ENCODE measurements at places on chromosomes 11 and 22.

DNA sequence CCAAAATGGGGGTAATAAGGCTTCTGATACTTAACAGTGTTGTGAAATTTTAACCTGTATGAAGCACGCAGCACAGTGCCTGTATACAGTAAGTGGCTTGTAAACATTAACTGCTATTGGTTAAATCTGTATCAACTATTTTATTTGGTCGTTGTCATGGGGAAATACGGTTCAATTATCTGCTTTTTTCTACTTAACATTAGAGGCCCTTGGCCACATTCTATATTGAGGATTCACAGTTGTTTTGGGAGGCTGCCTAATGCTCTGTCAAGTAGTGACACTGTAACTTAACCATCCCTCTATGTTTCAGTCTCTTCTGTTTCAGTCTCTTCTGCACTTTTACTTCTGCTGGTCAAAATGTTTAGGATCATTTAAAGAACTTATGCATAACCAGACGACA, 95.6 kb downstream of the LDLRAD3 start:
- DNase-seq: no peak

GRCh38 chr22:35900483-35901168, 128.0 kb downstream of the RBFOX2 start:
- no peak for DNase-seq

- DNase-seq: no peak
Observed at GRCh38 chr11:92776676-92777075, 192.8 kb upstream of the MTNR1B start.

DNA sequence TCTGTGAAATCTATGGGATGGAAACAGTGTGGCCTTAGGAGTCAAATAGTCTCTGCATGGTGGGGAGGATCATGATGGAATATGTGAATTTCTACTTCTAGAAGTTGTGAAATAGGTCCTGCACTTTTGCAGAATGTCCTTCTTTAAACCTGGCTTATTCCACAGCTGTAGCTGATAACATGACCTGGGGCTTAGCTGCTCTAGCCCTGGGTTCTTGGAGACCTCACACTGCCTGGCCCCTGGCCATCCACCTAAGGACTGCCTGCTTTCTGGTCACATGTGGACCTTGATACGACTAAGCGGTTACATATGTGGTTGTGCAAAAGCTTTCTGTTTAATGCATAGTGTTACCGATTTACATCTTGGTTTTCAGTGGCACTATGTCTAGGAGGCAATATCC, 88.2 kb downstream of the SWAP70 start:
- DNase-seq: no peak

DNA sequence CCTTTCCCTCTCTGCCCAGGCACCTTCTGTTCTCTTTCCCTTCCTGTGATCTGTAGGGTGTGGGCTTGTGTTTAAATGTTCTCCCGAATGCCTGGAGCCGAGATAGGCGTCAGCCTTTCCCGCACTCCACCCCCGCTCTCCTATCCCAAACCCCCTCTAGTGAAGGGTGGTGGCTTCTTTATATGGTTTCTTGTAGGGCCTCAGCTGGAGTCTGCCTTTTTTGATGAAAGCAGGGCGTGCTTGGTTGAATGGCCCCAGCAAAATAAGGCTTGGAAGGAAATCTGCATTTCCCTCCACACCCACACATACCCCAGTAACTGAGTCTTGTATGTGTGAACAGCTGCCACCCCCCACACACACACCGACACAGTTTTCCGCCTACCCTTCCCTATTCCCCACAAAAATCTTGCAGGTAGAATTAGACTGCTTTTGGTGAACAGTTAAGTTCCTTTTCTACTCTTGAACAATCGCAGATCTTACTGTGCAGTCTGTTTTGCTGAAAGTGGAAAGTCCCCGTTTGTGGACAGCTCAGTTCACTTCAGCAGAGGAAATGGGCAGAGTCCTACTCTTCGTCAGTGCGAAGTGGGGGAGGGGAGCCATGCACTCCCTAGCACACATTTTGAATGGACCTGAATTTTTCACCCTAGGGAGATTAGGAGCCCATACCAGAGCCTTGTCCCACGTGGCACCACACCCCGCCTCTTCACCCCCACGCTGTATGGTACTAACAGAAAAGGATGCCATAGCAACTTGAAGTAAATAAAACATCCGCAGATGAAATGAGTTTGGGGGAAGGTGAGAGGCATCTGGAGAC, 25.5 kb upstream of the GRK2 start:
- DNase-seq: no peak

GRCh38 chr11:19259487-19260345, 19.0 kb upstream of the E2F8 start:
- no peak for DNase-seq

DNA sequence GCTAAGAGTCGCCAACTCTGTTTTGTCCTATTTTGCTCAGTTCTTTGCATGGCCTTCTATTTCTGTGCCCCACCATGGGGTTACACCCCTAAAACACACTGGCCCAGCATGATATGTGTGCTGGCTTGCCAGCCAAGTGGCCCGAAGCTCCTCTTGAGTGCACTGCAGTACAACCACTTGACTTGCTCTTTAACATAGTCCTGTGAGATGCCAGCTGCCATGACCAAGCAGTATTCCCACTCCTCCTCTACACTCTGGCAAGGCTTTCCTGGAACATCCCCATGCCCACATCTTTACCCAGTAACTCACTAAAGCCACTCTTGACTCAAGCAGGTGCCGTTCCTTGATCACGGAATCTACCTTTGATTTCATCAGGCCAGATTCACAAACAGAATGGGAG, 102.9 kb upstream of the GAL start:
- no peak for DNase-seq

- DNase-seq: no peak
Observed at GRCh38 chr11:113833151-113833550, 42.2 kb downstream of the USP28 start.

DNA sequence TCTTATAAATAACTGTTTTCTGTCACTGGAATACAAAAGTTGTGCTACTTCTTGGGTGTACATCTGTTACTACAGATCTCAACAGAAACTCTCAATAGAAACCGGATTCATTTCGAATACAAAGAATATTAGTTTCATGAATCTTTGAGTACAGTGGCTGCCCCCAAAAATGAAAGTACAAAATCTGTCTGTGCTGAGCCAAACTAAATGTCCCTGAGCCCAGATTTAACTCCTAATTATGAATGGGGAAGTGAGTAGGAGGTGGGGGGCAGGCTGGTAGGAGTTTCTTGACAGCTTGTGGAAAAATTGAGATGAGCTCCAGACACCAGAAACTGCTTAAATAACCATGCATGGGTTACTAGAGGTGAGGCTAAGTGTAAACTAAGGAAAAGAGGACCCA, 41.6 kb downstream of the PITPNB start:
- no peak for DNase-seq

DNA sequence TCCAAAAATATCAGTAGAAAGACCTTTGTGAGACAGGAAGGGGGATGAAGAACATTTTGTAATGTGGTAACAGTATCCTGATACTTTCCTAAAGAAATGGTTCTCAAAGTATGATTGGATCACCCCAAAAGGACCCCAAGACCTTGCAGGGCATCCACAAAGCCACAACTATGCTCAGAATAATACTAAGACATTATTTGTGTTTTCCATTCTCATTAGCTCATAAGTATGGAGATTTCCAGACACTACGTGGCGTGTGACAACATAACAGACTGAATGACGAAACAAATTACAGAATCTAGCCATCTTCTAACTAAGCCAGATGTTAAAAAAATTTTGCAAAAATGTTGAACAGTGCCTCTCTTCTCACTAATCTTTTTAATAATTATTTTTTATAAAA, 24.9 kb downstream of the CHEK2 start:
- DNase-seq: no peak

- no peak for DNase-seq
Observed at GRCh38 chr11:17522655-17523054, 21.6 kb downstream of the USH1C start.

DNA sequence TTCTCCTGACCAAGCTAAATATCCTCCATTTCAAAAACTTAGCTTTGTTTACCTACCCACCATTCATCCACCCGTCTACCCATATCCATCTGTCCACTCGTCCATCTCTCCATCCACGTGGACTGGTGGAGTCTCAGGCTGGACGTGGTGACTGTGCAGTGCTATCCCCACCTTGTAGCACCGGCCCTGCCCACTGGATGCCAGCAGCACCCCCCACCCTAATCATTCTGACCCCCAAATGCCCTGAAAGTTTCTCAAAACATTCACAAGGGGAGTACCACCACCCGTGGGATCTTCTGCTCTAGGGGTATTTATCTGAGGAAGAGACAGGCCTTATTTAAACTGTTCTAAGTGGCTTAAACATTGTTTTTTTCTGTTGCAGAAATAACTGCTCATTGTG, 206.4 kb downstream of the TBC1D22A start:
- DNase-seq: no peak

- DNase-seq: no peak
Observed at GRCh38 chr11:10864688-10865087, 6.8 kb upstream of the ZBED5 start.

DNA sequence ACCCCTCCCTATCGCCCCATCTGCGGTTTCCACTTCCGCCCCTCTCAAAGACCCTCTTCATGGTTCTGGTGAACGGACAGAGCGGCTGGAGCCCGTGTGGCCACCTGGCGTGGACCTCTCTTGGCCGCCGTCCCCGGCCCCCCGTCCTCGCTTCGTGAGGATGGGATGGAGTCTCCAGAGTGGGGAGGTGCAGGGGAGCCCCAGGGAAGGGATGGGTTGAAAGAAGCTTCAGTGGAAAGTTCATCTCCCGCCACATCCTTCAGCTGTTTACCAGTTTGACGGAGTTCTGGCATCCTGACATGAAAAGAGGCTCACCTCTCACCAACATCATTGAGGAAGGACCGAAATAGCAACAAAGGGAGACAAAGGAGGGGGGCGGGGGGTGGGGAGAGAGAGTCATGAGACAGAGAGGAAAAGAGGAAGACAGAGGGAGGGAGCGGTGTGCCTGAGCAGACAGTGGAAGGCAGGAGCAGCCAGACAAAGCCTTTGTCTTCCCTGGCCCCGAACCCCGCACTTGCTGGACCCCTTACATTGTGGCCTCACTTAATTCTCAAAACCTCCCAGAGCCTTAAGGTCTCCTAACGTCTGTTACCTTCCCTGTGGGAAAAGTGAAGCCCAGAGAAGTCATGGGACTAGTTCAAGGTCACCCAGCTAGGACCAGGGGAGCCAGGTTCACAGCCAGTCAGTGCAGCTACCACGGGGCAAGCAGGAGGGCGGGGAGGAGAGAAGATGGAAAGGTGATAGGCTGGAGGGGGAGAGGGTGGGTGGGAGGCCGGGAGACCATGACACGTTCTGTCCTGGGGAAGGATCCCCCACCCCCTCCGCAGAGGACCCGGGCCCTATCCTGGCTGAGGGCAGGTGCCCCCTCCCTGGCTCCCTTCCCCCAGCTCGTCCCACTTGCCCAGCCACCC, 54.9 kb downstream of the CD6 start:
- no peak for DNase-seq

DNA sequence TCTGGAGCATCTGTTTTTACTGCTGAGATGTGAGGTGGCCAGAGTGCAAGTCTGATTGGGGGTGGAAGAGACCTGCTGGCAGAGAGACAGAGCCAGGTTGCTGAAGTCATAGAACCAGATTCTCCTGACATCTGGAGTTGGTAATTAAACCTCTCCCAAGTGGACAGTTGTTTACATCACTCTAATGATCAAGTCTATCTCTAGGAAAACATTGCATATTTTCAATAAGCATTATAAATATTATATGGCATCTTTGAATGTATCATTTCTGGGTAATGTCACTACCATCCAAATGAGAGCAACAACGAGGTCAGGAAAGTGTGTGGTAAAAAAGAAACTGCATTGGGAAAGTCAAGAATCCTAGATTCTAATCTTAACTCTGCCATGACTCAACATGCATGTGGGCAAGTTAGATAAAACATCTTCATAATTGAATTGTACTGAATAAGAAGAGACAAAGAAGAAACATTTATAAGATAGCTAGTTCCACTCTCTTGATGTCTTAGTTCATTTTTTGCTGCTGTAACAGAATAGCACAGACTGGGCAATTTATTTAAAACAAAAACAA, 351.2 kb upstream of the API5 start:
- no peak for DNase-seq

- DNase-seq: no peak
Observed at GRCh38 chr22:35312198-35313059, 12.7 kb downstream of the TOM1 start.

- DNase-seq: peak; percentile 60
Observed at GRCh38 chr22:46373921-46374662, 38.6 kb downstream of the TRMU start.
